NCI-H2171 (cell line): ENCODE measurements at places on chromosomes 5 and 9.

GRCh38 chr9:86184138-86184524 lies 75.3 kb downstream of the C9orf153 start:
- DNase-seq: no peak

DNA sequence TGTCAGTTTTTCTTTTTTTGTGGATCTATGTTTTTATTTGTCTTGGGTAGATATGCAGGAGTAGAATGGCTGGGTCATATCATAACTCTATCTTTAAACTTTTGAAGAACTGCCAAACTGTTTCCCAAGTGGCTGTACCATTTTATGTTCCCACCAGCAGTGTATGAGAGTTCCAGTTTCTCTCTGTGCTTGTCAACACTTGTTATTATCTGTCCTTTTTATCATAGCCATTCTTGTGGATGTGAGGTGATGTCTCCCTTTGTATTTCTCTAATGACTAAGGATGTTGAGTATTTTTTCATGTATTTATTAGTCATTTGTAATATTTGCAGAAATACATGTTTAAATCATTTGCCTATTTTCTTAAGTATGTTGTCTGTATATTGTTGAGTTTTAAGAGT lies 17.4 kb upstream of the FAT2 start:
- no peak for DNase-seq

GRCh38 chr9:105251733-105252404 lies 7.4 kb downstream of the SLC44A1 start:
- DNase-seq: no peak

DNA sequence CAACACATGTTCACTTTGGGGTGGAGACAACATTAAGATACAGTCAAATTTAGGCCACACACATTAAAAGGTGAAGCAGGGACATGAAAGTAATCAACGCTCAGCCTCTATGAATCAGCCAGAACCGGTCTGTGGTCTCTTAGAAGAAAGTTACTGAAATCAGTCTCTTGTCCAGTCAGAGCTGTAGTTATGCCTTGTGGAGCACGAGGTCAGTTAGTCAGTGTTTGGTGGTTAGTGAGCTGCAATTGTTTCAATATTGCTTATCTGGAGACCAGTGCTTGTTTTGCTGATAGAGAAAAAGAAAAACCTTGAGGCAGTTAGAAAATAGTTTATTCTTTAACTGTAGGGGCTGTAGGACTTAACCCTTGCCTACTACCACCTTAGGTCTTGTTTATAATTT lies 157.8 kb upstream of the RASEF start:
- no peak for DNase-seq

- no peak for DNase-seq
Observed at GRCh38 chr5:96151891-96152290, 190.2 kb upstream of the ELL2 start.

DNA sequence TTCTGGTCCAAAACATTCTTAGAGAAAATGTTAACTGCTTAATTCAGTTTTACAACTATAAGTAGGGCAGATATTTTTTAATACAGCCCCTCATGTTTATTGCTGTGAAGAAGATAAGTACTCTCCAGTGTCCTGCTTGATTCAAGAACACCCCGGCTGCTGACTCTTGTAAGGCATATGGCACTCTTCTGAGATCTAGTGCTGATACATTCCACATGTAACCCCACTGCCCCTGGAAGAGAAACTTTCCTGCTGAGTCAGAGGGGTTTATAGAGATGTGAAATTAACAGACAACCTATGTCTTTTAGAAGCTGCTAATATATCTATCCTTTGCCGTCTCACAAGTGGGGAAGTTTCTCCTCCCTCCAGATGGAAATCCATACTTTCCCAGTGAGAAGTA lies 1.0 kb upstream of the MINAR2 start:
- no peak for DNase-seq

- DNase-seq: no peak
Observed at GRCh38 chr5:59835800-59836199, 57.7 kb downstream of the PDE4D start.

GRCh38 chr5:93830893-93831292 lies 89.5 kb upstream of the POU5F2 start:
- DNase-seq: no peak

- DNase-seq: no peak
Observed at GRCh38 chr5:16735101-16736060, 118.6 kb upstream of the RETREG1 start.

GRCh38 chr5:64775291-64775690 lies 6.6 kb downstream of the CWC27 start:
- DNase-seq: no peak

DNA sequence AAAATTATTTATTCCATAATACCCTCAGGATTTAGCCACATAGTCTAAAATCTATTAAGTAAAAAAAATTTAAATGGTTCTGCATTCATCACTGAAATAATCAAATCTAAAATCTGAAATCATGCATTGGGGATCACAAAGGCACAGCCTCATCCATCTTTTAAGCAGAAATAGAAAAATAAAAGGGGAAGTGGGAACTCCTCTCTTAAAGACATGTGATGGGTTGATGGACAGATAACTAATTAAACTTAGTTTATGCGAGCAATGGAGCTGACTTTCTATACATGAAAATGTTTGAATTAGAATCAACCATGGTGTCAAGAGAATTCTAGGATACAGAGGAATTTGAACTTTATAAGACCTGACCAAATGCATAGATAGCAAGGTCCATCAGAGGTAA lies 170.5 kb downstream of the GABRB2 start:
- no peak for DNase-seq

- DNase-seq: no peak
Observed at GRCh38 chr5:165325221-165325620, 1819.8 kb downstream of the MAT2B start.

DNA sequence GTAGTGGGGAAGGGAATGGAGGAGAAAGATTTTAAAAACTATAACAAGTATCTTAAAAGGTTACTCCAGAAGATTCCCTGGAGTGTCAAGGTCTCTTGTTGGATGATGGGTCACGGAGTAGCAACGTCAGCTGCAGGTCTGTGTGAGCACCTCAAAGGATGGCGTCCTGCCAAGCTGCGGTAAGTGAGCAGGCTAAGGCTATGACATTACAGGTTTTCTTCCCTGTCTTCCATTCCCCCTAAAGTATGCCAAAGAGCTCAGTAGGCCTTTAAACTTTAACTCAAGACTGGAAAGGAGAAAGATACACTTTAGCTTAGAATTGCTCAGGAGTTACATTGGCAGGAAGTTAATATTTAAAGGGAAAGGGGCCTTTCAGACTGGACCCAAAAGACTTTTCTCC lies 17.5 kb downstream of the SPOCK1 start:
- no peak for DNase-seq

DNA sequence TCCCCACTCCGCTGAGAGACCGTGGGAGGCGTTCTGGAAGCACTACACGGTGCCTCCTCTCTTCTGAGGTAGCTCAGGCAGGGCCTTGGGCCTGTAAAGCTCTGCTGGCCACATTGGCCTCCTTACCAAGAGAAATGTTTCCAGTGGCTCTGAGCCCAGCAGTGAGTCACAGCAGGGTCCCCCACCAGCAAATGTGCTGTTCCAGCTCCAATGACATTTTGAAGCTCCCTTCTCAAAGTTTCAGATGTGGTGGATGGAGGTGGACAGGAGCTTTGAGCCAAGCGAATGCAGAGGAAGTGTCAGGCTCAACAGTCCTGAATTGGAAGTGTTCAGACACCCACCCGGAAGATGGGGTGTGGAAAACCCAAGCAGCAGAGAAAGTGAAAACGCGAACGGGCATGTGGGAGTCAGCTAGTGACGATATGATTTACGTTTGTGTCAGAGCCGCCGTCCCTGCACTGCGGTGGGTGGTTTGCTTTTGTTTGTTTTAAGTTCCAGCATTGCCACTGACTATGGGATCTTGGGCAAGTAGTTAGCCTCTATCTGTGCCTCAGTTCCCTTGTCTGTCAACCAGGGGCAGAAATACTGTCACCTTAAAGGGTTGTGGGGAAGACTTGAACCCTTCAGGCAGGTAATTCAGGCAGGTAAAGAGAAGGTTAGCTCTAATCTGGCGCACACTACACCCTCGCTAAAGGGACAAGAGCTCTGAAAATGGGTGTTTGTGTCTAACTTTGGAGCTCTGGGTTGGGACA lies 38.2 kb downstream of the C5orf15 start:
- DNase-seq: no peak

GRCh38 chr9:114235033-114235661 lies 79.8 kb downstream of the COL27A1 start:
- DNase-seq: no peak

DNA sequence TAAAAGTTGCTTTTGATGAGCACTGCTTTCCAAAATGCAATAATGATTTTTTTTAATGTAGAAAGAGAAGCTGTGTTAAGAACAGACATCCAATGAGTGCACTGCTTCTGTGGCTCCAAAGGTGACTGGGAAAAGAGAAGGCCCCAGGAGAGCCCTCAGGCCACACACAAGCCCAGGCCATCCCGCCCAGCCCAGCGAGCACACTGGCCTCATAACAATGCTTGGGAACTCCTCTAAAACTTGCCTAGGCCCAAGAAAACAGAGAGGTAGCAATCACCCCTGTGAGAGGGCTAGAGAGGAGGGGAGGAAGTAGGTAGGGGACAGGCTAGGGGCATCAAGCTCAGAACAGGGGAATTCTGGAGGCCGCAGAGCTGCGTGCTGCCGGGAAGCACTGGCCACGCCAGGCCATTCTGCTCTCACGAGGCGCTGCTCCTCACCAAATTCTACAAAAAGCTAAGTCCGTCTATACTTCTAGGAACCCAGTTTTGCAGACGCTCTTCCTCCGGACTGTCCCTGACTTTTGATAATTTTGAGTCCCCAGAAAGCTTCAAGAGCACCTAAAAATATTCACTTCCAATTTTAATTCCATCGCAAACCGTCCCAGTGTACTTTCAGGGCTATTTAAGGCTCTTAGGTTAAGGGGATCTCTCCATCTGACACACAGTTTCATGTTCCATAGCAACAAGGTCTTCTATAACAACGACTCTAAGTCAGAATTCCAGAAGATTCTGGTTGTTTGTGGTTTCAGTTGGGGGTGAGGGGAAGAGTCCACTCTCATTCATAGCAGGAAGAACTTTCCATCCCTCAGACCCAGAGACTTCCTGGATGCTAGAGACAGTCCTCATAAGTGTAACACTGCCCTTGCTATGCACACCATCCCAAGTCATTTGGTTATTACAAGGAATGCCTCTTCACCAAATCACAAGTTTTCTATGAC lies 51.0 kb downstream of the HABP4 start:
- DNase-seq: no peak

- DNase-seq: no peak
Observed at GRCh38 chr9:92679413-92680165, 9.7 kb upstream of the IPPK start.

DNA sequence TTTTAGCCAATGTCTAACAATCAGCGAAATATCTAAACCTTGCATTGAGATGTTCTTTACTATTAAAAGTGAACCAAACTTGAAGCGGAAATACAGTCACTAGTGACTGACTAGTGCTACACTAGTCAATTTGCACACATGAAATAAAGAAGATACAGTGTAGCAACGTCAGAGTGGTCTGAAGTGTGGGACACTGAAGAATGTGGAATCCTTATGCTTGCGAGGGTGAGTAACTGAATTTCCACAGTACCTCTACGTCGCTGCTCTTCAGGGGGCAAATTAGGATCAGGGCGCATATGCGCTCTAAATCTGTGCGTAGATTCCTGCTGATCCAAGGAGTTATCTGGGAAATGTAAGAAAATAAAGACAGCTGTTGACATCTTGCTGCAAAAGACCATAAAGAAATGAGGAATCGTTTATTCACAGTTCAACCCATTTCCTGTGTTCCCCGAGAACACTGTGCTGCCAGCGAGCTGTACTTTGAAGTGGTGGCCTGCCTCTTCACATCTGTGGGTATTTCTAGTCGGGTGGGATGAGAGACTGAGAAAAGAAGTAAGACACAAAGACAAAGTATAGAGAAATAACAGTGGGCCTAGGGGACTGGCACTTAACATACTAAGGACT lies 39.8 kb upstream of the FLT4 start:
- DNase-seq: no peak

GRCh38 chr5:142364251-142365145 lies 39.7 kb upstream of the SPRY4 start:
- DNase-seq: peak; percentile 28

DNA sequence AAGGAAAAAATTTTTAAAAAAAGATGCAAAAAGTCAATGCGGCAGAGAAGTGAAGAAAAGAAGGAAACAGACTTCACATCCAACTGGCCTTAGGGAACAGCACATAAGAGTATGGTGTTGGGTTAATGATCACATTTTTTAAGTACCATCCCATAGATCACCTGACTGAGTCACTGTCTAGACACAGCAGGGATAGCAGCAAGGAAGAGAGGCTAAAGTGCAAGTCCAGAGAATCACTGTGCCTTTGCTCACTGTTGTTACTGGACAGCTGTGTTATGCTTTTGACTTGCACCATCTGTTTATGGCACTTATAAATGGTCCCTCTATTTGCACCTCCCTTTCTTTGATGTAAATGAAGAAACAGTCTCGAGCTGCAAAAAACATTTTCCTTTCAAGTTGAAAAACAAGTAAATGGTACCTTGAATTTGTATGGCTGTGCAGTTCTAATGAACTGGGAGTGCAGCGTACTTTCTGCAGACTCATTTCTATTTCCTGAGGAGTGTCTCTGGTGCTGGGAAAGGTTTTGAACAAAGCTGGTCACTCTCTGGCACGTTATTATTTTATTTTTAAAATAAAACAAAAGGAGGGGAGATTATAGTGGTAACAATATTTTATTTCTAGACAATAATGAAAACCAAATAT lies 84.2 kb downstream of the TRPM6 start:
- no peak for DNase-seq
